ENCODE measurements at places on chromosomes 7 and 10.
A peak's percentile ranks its signal among the peaks of the same experiment; 100 is the strongest.

DNA sequence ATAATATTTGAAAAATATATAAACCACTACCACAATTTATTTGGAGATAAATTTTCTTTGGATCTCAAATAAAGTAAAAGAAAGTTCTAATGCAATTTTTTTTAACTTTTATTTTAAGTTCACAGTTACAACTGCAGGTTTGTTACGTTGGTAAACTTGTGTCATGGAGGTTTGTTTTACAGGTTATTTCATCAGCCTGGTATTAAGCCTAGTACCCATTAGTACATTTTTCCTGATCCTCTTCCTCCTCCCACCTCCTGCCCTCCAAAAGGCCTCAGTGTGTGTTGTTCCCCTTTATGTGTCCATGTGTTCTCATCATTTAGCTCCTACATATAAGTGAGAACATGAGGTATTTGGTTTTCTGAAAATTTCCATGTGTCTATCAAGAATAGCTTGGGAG lies 54.5 kb downstream of the CAV1 start:
- peak; percentile 12 for DNase-seq

DNA sequence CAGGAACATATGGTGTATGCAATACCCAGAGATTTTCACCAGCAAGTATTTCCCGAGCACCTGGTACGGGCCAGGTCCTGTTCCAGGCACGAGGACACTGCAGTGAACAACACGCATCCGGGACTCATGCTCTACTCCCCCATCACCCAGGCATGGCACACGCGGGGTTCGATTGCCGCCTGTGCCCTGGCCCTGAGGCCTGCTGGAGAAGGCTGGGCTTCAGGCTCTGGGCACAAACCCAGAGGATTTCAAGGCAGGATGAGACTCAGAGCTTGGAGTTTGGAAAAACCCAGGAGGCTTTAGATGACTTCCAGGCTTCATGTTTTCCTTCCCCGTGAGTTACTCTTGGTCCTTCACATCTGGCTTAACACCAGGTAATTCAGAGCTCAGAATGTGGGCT lies 143.5 kb downstream of the NEURL1 start:
- no peak for DNase-seq

- no peak for DNase-seq
Observed at GRCh38 chr7:81519886-81520285, 250.0 kb downstream of the HGF start.

DNA sequence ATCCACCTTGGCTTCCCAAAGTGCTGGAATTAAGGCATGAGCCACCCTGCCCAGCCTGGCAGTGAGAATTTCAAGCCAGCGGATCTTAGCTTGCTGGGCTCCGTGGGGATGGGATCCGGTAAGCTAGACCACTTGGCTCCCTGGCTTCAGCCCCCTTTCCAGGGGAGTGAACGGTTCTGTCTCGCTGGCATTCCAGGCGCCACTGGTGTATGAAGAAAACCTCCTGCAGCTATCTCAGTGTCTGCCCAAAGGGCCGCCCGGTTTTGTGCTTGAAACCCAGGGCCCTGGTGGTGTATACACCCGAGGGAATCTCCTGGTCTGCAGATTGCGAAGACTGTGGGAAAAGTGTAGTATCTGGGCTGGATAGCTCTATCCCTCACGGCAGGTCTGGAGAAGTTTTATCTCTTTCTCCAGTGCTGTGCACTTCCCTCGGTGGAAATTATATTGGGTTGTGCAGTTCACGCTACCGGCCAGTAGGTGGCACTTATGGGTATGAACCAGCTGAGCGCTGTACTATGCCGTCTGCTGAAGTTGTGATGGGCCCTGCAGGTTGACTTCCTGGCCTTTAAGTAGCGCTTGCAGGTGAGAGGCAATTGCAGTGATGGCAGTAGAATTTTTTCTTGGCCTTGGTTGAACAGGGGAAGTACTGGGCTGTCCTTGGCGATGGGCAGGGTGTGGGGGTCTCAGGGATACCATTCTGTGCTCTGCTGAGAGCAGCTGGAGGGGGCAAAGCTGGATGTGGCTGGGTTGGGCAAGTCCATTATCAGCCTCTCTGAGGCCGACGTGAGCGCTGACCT lies 138.0 kb upstream of the MTPN start:
- DNase-seq, result peak; percentile 84

- DNase-seq, result peak; percentile 82
Observed at GRCh38 chr7:37284805-37285231, 163.8 kb downstream of the ELMO1 start.
